ENCODE measurements at places on chromosomes 6 and 20. TPM values are rescaled to one million over a fixed set of nuclear protein-coding genes. Genes with fewer than 3 reads are reported as not detected.

Gene TRPC4AP
- 49.7 TPM for total RNA-seq

GRCh38 chr6:33822575-33823395 lies 19.0 kb upstream of the MLN start:
- no peak for DNase-seq

GRCh38 chr6:15569035-15569995 lies 93.5 kb downstream of the DTNBP1 start:
- DNase-seq: no peak

Gene PET117
- 15.1 TPM for total RNA-seq

GRCh38 chr20:53658973-53659372 lies 65.3 kb upstream of the ZNF217 start:
- DNase-seq: no peak

DNA sequence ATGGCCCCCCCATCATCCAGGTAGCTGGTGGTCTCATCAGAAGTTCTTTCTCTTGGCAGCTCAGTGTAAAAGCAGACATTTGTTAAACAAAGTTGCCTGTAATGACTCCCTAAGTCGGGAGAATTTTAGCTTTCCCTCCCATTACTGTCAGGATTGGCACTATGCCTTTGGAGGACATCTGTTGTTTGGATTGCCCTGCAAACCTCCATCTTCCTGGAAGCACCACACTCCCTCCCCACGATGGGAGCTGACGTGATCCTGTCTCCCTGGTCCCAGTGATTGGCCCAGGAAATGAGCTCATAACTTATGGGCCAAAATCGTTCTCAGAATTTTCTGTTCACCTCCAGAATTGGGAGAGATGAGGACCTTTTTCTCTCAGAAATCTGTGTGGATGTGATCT lies 42.6 kb upstream of the CNR1 start:
- no peak for DNase-seq

DNA sequence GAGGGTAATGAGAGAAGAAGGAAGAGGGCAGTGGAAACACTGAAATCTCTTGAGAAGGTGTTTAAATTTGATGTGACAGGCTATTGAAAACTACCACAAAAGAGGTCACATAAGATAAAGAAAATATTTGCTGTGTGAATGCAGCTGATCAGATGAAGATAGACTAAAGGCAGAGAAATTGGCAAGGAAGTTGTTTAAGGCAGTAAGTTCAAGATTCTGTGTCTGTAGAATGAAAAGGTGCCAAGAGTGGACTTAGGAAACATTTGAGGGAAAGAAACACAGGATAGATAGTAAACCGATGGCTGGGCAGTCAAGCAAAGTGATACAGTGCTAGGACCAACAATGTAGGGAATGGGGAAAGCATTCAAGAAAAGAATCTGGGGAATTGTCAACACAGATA lies 332.3 kb upstream of the MARCKS start:
- DNase-seq: no peak

Gene SAPCD1
- total RNA-seq: 9.4 TPM

Gene EYS
- not detected for total RNA-seq

Data from activated T-cell treated with anti-CD3 and anti-CD28 coated beads, Interleukin-2, amount 50 U/mL, for 4 hours (primary cell).